SK-N-SH treated with all-trans-retinoic acid at 6 μM for 48 hours (cell line): ENCODE measurements at places on chromosomes 11 and 22.

GRCh38 chr11:122976061-122976733, 5.4 kb downstream of the BSX start:
- no peak for ATAC-seq

GRCh38 chr11:914747-915501, 4.3 kb upstream of the CHID1 start:
- no peak for ATAC-seq

GRCh38 chr22:44648085-44648820, 53.8 kb upstream of the PRR5 start:
- no peak for ATAC-seq

- no peak for ATAC-seq
These were observed 38.4 kb upstream of the CLMP start for GRCh38 chr11:123233280-123233974.

GRCh38 chr11:57278721-57279095, 41.7 kb upstream of the APLNR start:
- ATAC-seq: no peak

GRCh38 chr11:77042111-77042726, 8.0 kb downstream of the B3GNT6 start:
- no peak for ATAC-seq

GRCh38 chr22:27754247-27754887, 47.2 kb downstream of the MN1 start:
- ATAC-seq: no peak

GRCh38 chr11:122812638-122813037, 25.7 kb upstream of the CRTAM start:
- ATAC-seq: no peak

DNA sequence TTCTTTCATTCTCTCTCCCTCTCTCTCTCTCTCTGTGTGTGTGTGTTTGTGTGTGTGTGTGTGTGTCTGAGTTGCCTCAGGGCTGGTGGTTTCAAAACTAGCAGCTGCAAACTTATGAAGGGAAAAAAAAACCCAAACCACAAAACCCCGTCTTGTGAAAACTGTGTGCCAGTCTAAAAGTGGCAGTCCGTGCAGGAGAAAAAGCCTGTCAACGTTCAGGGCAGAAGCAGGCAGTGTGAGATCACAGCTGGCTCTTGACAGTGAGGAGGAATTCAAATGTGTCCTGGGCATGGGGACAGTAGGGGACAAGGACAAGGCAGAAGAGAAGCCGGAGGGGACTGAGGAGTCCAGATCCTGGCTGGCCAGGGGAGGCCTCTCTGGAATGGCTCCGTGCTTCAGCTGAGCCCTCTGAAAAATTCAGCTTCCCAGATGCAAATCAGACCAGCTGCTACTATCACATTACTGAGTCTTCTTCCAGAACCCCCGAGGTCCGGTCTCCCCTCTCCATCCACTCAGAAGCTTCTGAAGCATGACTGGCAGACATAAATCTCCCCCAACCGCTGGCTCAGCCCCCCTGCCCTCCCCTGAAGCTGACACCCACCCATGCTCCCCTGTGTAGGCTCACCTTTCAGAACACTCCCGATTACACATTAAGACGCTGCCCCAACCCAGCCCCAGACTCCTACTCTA, 31.9 kb downstream of the FLI1 start:
- ATAC-seq: no peak

DNA sequence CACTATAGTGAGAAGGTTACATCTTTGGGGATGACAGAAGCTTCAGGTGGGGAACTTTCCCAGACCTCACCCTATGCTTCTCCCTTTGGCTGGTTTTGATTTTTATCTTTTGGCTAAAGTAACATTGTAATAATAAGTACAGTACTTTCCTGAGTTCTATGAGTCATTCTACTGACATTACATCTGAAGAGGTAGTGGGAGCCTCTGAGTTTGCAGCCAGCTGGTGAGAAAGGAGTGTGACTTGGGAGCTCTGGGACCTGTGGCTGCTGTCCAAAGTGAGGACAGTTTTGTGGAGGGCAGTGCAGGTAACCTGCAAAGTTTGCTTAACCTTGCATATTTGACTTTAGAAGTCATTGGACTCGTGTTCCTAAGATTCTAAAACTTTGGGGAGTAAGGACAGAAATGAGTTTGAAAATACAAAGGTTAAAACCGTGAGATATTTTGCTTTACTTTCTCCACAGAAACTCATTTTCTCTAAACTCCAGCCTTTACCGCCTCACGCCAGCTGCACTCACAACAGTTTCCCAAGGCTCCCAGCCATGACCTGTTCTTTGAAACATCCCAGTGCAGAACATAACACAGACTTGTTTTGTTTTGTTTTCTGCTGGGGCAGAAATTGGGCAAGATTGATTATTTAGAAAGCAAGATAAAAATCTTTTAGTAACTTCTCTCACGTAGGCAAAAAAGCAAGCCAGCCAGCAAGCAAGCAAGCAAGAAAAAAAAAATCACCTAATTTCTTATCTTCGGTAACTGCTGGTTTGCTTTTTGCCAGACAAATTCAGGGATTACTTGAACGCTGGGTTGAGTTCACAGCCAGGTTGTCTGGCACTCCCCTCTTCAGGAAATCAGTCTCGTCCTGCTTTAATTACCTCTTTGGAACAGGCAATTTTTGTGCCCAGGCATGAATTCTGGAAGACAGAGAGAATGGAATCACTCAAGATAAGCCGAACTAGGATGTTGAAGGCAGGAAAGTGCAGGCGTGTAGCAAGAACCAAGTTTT, 478.3 kb upstream of the ISX start:
- ATAC-seq: no peak

- peak; percentile 35; the same call in 2 of the 3 replicates for ATAC-seq
These were observed 124.3 kb upstream of the TTC12 start for GRCh38 chr11:113189909-113190667.

GRCh38 chr22:30717331-30717921, 22.8 kb downstream of the OSBP2 start:
- ATAC-seq: peak; percentile 78

DNA sequence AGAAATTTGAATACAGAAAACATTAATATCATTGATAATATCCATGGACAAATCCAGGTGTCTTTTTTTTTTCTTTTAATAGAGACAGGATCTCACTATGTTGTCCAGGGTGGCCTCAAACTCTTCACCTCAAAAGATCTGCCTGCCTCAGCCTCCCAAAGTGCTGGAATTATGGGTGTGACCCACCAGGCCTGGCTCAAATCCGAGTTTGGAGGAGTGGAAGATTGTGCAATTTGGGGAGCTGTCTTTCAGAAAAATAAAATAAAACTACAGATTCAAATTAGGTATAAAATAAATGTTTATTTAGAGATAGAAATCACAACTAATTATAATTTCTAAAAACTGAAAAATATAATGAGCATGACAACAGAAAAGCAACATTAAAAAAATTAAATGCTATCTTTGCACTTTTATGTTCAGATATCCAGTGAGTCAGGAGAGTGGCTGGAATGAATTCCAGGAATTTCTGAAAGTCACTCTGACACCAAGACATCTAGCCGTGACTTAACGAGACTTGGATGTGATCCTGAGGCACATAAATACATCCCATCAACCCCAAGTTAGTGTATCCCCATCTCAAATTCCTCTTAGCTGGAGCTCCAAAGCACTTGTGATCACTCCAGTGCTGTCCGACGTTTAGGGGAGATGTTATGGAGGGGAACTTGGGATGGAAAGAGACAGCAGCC, 128.6 kb upstream of the THY1 start:
- no peak for ATAC-seq

DNA sequence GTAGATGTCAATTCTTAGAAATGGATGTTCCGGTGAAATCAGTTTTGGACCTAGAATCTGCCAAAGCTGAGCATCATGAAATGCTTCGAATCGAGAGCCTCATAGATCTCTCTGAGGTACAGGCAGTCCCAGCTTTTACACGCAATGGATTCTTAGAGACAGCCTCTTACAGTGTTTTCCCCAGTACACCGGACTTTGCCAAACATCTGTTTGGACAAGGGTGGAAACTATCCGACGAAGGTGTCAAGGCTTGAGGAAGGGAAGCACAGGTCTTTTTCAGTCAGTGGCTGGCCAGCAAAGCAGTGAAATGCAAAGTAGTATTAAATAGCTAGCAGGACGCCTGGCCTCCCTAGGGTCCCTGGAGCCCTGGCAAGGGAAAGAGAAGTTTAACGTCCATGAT, 4.9 kb downstream of the GRK3 start:
- ATAC-seq: no peak

DNA sequence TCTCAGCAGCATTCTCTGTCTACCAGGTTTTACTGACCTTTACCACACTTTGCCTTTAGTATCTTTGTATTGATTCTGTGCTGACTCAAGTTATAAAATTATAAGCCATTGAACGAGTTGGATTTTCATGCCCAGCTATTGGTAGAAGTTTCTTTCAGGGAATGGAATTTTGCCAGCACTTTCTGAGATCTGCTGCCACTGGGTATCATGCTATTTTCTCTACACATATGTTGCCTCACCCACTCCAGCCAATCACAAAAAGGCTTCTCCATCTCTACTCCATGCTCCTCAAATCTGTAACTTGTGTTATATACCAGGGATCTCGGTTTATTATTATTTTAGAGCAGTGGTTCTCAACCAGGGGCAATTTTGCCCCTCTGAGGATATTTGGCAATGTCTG, 25.2 kb downstream of the C11orf96 start:
- ATAC-seq: no peak

DNA sequence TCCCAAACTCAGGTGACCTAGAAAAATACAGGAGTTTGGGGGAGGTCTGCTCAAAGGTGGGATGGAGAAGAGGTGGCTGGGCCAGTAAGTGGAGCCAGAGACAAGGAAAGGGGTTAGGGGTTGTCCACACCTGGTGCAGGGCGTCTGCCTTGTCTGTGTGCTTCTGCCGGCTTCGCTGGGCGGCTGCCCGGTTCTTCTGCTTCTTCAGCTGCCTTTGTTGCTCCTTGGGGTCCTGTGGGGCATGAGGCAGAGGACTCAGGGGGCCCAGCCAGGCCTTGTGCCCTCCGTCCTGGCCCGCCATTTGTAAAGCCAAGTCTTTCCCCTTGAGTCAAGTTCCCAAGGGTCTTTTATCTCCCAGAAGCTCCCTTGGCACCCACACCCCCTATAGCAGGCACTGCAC, 2.5 kb downstream of the BATF2 start:
- no peak for ATAC-seq

GRCh38 chr22:43014316-43014868, 557 bp downstream of the PACSIN2 start:
- peak; percentile 38 for ATAC-seq

- no peak for ATAC-seq
These were observed 501.0 kb upstream of the LUZP2 start for GRCh38 chr11:23995891-23996290.

- ATAC-seq: no peak
These were observed 37.6 kb downstream of the CELSR1 start for GRCh38 chr22:46499805-46500189.

DNA sequence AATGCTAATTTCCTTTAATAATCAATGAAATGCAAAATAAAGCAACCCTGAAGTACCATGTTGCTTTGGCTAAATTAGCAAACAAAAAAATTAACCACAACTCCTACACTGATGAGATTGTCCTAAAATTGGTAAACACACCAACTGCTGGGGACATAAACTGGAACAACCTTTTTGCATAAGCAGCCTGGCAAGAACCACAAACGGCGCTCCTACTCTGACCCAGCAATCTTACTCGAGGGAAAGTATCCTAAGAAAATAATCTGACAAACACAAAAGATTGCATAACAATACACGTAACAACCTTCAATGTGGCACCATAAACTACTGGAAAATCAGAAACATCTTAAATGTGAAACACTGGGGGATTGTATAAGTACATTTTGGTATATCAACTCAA, 189.8 kb upstream of the PITPNB start:
- ATAC-seq: no peak

- no peak for ATAC-seq
These were observed 5.9 kb downstream of the ZNF215 start for GRCh38 chr11:6932145-6932544.

DNA sequence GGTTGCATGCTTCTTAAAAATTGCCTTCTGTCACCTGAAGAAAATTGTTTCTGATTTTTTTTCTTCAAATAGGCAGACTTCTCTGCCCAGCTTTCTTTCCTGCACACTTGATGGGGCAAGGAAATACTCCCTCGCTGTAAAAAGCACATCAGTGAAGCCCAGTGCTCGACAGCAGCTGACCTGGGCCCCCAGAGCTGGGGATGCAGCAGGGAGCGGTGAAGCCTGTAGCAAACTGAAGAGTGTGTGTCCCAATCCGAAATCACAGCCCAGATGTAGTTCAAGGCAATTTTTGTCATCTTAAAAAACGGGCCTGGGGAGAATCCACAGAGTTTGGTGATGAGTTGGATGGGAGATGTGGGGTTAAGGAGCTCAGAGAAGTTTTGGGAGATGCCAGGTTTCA, 27.0 kb upstream of the MPPED1 start:
- no peak for ATAC-seq

GRCh38 chr22:39925909-39926679, 25.2 kb downstream of the GRAP2 start:
- no peak for ATAC-seq

DNA sequence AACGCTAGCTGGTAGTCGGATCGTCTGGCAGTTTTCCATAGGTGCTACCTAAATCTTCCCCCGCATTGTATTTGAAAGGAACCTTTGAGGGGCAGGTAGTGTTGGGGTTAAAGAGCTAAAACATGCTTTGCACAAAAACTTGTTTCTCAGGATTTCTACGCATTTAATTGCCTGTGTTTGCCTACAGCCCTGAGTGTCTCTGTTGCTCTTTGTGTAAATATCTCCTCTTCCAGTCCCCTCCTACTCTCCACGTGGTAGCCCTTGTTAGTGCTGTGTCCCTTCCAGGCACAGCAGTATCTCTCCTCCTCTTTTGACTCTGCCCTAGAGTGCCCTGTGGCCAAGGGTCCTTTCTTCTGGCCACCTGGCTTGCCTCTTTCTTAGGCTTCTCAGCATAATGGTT, 81.7 kb downstream of the BARX2 start:
- ATAC-seq: no peak

- no peak for ATAC-seq
These were observed 7.0 kb downstream of the RASSF7 start for GRCh38 chr11:567629-568292.

DNA sequence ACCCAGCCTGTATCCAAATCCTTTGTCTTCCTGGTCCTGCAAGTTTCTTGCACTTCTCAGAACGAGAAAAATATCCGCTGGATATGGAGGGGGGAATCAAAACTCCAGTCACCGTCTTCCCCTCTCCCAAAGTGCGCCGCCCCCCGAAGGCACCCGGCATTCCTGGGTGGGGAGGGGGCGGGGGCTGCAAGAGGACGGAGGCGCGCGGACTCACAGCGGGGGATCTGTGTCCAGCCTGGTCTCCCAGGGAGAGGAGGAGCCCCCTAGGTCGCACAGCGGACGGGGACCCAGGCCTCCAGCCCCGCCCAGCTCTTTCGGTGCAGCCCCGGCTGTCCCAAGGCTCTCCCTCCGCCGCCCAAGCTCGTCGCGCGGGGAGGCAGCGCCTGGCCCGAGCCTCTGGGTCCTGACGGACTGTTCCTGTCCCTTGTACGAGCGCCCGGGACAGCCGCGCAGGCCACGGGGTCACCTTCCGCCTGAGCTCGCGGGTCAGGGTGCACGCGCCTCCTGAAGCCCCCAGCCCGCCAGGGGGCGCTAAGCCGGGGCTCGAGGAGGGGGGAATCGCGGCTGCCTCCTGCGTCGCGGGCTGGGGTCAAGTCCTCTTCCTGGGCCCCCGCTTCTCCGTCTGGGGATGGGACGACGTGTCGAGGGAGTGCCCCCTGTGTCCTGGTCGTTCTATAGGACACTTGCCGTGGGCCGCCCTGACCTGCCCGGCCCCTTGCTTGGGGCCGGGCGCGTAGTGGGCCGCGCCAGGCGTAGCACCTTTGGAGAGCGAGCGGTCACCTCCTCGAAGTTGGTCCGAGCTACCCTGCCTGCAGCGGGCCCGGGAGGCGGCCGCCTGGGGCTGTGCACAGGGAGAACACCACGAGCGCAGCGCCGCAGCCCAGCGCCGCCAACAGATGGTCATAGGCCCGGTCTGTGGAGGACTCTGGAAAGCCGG, 2.4 kb upstream of the WNT11 start:
- ATAC-seq: peak; percentile 49
